ENCODE measurements at places on chromosomes 3 and 15.
A peak's percentile ranks its signal among the peaks of the same experiment; 100 is the strongest.

DNA sequence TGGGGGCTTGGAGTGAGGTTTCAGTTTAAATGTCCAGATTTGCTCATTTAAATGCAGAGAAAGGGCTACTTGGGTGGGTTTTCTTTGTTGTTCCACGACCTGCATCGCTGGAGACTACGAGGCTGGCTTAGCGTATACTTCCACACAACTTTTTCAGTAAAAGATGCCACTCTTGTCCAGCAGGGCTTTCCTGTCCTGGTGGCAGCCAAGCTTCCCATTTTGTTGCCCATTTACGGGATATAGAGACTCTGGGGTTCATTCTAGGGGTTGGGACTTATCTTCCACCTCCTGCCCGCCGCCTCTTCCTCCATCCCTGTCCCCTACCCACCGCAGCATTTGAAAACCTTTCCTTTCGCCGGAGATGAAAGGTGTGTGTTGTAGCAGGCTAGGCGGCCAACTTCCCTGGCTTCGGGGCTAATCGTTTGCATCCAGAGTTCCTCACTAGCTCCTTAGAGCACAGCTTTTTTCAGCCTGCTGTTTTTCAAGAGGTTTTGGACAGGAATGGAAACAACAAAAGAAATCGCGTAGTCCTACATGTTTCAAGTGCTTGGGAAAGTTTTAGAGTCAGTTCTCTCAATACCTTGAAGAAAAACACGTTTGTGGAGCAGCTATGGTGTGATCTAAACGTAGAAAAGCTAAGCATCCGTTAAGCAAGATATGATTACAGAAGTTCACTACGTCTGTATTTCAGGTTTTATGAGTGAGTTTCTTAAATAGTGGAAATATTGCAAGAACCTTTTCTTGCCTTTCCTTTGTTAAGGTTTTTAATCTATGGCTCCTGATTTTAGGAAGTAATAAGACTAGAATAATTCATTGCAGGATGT lies 843 bp downstream of the CHRNA5 start:
- DNase-seq = peak; percentile 11

GRCh38 chr3:118529554-118529953 lies 505.1 kb downstream of the IGSF11 start:
- no peak for DNase-seq

DNA sequence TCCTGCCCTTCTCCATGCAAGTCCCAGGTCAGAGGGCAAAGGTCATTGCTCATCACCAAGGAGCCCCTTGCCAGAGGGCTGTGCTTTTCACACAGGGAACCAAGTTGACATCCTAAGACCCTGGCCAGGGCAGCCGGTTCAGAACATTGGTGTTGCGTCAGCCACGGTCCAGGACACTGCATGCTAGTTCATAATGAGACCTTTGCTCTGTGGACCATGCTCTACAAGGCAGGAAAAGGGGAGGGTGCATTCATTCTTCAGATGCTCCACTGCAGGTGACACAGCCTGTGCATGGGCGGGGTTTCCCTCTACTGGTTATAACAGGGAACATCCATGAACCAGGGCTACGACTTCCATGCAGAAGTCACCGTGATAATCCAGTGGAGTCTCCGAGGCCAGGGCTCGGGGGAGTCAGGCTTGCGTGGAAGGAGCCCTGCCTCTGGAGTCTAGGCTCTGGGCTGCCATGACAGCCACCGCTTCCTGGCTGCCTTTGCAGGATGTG lies 81.6 kb downstream of the OCA2 start:
- DNase-seq = no peak

GRCh38 chr15:38217788-38218609 lies 34.6 kb upstream of the SPRED1 start:
- DNase-seq = no peak

GRCh38 chr3:186643493-186643892 lies 3.3 kb downstream of the FETUB start:
- no peak for DNase-seq

DNA sequence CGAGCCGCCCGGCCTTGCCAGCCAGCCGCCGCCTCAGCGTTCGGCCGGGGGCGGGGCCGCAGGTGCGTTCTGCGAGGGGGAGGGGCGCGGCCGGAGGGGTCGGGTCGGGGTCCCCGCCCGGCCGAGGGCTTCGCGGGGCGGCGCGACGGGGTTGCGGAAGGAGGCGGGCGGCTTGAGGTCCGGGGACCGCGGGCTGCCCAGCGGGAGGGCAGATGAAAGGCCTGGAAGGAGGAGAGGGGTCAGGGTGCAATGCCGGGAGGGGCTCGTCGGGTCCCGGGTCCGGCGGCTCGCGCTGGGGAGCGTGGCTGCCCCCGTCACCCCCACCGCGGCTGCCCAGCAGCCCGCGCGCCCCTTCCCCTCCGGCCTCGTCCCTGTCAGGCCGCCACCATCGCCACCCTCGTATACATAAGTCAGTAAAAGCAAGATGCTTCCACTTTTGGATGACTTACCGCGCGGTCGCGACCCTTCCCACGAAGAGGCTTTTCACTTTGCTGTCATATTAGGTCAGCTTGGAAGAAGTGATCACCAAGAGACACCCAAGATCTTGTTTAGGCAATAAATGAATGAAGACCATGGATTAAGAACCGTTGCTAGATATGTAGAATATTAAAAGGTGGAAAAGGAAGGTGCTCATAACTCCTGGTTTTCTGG lies 620 bp upstream of the ANP32A start:
- no peak for DNase-seq

DNA sequence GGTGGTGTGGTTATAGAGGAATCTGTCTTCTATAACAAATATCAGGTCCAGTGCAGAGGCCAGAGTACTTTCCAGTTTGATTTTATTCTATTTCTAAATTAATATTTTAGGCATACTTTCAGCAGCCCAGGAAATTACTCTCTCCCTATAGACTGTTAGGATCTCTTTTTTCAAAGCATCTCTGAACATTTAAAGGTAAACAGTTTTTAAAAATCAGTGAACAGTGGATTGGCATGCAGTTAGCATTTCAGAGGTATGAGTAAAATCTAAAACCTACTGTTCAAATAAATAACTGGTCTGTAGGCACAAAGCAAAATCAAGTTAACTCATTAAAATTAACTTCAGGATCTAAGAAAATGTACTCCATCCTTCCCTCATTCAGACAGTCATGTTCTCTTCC lies 3.0 kb downstream of the ZBED2 start:
- DNase-seq = no peak

DNA sequence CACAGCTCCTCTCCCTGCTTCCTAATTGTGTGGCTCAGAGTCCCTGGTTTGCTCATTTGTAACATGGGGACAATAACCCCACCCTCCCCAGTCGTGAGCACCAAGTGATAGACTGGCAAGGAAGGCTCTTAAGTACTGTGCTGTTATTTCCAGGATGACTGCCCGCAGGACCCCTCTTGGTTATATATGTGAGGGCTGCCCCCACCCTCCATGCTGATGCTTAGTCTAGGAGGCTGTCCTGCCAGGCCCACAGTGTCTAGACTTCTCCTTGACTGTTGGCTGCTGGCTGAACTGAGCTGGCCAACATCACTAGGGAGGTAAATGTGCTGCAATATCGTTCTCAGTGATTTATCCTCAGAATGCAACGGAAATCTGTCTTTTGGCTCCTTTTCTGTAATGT lies 45.1 kb downstream of the RAB11A start:
- no peak for DNase-seq

Measured in activated CD4-positive, alpha-beta T cell treated with anti-CD3 and anti-CD28 coated beads, Interleukin-2, amount 10 ng/mL, durations not matched to agents 7 days and 5 days (primary cell).